ENCODE measurements at places on chromosomes 2 and 18.

GRCh38 chr2:154375579-154375931, 322.9 kb upstream of the KCNJ3 start:
- no peaks in the 10 kb centered on the region for H3K27me3 ChIP-seq
- H3K4me1 ChIP-seq = no peaks in the 10 kb centered on the region
- no peak overlapping the region for H3K27ac ChIP-seq
- H3K36me3 ChIP-seq = no peaks in the 10 kb centered on the region

GRCh38 chr2:67510745-67511144, 113.6 kb downstream of the ETAA1 start:
- H3K4me1 ChIP-seq = no peaks in the 10 kb centered on the region
- H3K27ac ChIP-seq = no peak overlapping the region
- no peaks in the 10 kb centered on the region for H3K36me3 ChIP-seq
- DNase-seq = no peak
- H3K4me3 ChIP-seq = no peak overlapping the region

GRCh38 chr18:56161566-56162260, 476.7 kb downstream of the TXNL1 start:
- DNase-seq = no peak
- peaks cover 5% of the 10 kb centered on the region for H3K4me1 ChIP-seq
- H3K36me3 ChIP-seq = no peaks in the 10 kb centered on the region
- no peak overlapping the region for H3K4me3 ChIP-seq

- no peaks in the 10 kb centered on the region for H3K27me3 ChIP-seq
- no peak for DNase-seq
- H3K4me3 ChIP-seq = no peak overlapping the region
- no peaks in the 10 kb centered on the region for H3K36me3 ChIP-seq
- H3K4me1 ChIP-seq = no peaks in the 10 kb centered on the region
- no peak overlapping the region for H3K27ac ChIP-seq
These were observed 9.8 kb upstream of the NCK2 start for GRCh38 chr2:105734762-105735538.

DNA sequence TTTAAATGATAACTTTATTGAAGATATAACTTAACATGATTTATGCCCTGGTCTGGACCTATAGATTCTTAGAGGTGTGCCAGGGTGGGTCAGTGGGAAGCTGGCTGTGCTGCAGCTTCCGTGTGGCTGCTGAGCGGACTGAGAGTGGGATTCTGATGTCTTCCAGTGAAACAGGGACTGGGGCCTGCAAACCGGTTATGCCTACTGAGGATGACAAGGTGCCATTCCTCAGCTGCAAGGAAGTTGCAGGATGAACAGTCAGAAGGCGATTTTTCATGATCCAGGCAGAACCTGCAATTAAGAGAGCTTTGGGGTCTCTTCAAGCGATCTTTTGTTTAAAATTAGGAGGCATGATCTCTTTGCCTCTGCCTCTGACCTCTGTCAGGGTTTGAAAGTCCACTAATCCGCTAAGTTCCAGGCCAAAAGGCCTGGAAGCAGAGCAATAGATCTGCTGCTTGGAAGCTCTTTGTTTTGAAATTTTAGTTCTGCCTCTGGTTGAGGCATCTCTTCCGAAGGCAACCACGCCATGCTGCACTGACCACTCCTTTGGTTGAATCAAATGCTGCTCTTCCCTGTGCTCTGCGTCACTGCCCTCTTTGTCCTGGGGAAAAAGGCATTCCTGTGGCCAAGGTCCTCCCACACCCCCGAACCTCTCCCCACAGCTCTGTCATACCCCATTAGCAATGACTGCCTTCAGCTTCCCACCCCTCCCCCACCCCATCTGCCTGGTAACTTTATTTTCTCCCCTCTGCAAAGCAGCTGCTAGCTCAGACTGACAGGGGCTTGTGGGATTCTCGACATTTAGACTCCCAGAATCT, 2.0 kb downstream of the TMEM169 start:
- H3K4me1 ChIP-seq = peaks cover 6% of the 10 kb centered on the region
- H3K36me3 ChIP-seq = no peaks in the 10 kb centered on the region
- DNase-seq = no peak
- no peak overlapping the region for H3K27ac ChIP-seq
- H3K4me3 ChIP-seq = no peak overlapping the region

- H3K27ac ChIP-seq = no peak overlapping the region
- no peaks in the 10 kb centered on the region for H3K36me3 ChIP-seq
These were observed 91.5 kb upstream of the TWSG1 start for GRCh38 chr18:9243029-9243428.

GRCh38 chr18:34600874-34601656, 109.0 kb upstream of the DTNA start:
- DNase-seq = no peak
- H3K27ac ChIP-seq = no peak overlapping the region
- no peaks in the 10 kb centered on the region for H3K27me3 ChIP-seq
- no peaks in the 10 kb centered on the region for H3K36me3 ChIP-seq

DNA sequence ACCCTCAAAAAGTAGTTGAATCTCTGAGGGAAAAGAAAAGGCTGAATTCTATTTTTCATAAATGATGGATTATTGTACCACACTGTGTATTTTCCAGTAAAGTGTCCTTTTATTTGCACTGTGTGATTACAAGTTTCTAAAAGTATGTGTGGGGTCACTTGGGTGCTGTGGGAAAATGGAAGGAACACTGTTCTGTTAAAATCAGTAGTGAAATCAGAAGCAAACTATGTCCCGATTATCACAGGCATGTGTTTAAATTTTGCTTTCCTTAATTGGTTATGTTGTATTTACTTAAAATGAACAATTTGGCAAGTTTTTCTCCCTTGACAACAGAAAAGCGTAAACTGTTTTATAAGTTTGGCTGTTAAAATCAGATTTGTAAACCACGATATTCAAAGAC, 353.1 kb downstream of the ARHGAP15 start:
- H3K27ac ChIP-seq = peak overlapping the region; percentile 37
- no peak overlapping the region for H3K4me3 ChIP-seq
- peaks cover 1% of the 10 kb centered on the region for H3K4me1 ChIP-seq
- no peaks in the 10 kb centered on the region for H3K36me3 ChIP-seq
- H3K27me3 ChIP-seq = no peaks in the 10 kb centered on the region

- H3K27ac ChIP-seq = no peak overlapping the region
- no peaks in the 10 kb centered on the region for H3K4me1 ChIP-seq
- no peak for DNase-seq
- H3K27me3 ChIP-seq = no peaks in the 10 kb centered on the region
- no peaks in the 10 kb centered on the region for H3K36me3 ChIP-seq
- H3K4me3 ChIP-seq = no peak overlapping the region
These were observed 255.3 kb upstream of the CCDC68 start for GRCh38 chr18:55214534-55214933.

- H3K27ac ChIP-seq = no peak overlapping the region
- no peaks in the 10 kb centered on the region for H3K36me3 ChIP-seq
- H3K4me1 ChIP-seq = peaks cover 2% of the 10 kb centered on the region
- DNase-seq = no peak
- H3K27me3 ChIP-seq = no peaks in the 10 kb centered on the region
These were observed 46.3 kb upstream of the DARS1 start for GRCh38 chr2:136031711-136032110.

GRCh38 chr2:20698916-20699613, 32.1 kb downstream of the GDF7 start:
- no peaks in the 10 kb centered on the region for H3K36me3 ChIP-seq
- H3K27ac ChIP-seq = no peak overlapping the region
- DNase-seq = no peak
- no peak overlapping the region for H3K4me3 ChIP-seq
- no peaks in the 10 kb centered on the region for H3K4me1 ChIP-seq

- H3K4me1 ChIP-seq = no peaks in the 10 kb centered on the region
- H3K36me3 ChIP-seq = no peaks in the 10 kb centered on the region
- H3K27me3 ChIP-seq = no peaks in the 10 kb centered on the region
- no peak for DNase-seq
- H3K27ac ChIP-seq = no peak overlapping the region
These were observed 50.6 kb upstream of the MAPRE2 start for GRCh38 chr18:34990597-34990996.

GRCh38 chr2:44777537-44777936, 164.0 kb upstream of the SIX3 start:
- no peak overlapping the region for H3K27ac ChIP-seq
- H3K36me3 ChIP-seq = no peaks in the 10 kb centered on the region
- H3K4me3 ChIP-seq = no peak overlapping the region

- no peaks in the 10 kb centered on the region for H3K4me1 ChIP-seq
- H3K4me3 ChIP-seq = no peak overlapping the region
- H3K36me3 ChIP-seq = no peaks in the 10 kb centered on the region
- DNase-seq = no peak
- no peak overlapping the region for H3K27ac ChIP-seq
- no peaks in the 10 kb centered on the region for H3K27me3 ChIP-seq
These were observed 42.5 kb upstream of the GLI2 start for GRCh38 chr2:120693121-120693520.

DNA sequence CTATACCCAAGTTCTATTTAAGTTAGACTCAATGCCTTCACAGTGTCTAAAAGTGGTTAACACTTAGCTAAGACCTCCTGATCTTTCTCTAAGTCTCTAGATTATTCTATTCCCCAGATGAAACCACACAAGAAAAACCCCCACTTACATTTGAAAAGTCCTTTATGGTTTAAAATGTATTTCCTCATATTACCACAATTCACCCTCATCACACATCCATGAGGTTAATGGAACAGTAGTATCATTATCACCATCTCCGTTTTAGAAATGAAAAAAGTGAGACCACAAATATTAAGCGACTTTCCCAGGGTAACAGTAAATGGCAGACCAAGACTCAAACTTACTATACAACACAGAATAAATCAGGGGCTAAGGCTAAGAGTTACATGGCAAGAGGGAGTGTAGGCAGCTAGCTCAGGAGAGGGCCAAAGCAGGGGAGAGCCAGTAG, 28.6 kb downstream of the EPG5 start:
- no peak for DNase-seq
- no peaks in the 10 kb centered on the region for H3K4me1 ChIP-seq
- H3K27ac ChIP-seq = no peak overlapping the region
- H3K4me3 ChIP-seq = no peak overlapping the region
- no peaks in the 10 kb centered on the region for H3K36me3 ChIP-seq

DNA sequence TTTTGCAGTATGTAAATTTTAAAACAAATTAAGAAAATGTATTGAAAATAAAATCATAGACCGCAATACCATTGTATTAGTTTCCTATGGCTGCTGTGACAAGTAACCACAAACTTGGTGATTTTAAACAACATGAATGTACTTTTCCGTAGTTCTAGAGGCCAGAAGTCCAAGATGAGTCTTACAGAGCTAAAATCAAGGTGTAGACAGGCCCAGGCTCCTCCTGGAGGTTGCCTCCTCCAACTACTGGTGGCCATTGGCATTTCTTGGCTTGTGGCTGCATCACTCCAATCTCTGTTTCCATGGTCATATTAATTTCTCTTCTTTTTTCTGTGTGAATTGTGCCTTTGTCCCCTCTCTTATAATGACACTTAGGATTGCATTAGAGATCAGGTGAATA, 59.2 kb upstream of the ETAA1 start:
- no peaks in the 10 kb centered on the region for H3K27me3 ChIP-seq
- no peaks in the 10 kb centered on the region for H3K4me1 ChIP-seq
- H3K36me3 ChIP-seq = no peaks in the 10 kb centered on the region
- no peak overlapping the region for H3K27ac ChIP-seq
- no peak for DNase-seq
- H3K4me3 ChIP-seq = no peak overlapping the region

DNA sequence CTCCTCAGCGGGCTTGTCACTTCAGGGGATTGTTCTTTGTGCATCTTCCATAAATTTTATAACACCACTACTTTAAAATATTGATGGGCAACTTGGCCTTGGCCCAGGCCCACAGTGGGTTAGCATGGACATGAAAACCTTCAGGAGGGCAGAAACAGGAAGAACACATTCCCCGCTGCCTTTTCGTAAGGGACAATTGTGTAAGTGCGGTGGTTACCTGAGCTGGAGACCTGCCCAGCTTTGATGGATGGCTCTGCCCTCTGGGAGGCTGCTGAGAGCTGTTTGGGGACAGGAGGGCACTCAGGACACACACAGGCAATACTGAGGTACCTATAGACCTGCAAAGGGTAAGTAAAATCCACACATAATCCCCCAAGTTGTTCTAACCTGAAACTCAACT, 46.8 kb downstream of the FECH start:
- no peak overlapping the region for H3K4me3 ChIP-seq
- no peak for DNase-seq
- H3K36me3 ChIP-seq = no peaks in the 10 kb centered on the region
- H3K27me3 ChIP-seq = no peaks in the 10 kb centered on the region
- no peaks in the 10 kb centered on the region for H3K4me1 ChIP-seq
- H3K27ac ChIP-seq = no peak overlapping the region

DNA sequence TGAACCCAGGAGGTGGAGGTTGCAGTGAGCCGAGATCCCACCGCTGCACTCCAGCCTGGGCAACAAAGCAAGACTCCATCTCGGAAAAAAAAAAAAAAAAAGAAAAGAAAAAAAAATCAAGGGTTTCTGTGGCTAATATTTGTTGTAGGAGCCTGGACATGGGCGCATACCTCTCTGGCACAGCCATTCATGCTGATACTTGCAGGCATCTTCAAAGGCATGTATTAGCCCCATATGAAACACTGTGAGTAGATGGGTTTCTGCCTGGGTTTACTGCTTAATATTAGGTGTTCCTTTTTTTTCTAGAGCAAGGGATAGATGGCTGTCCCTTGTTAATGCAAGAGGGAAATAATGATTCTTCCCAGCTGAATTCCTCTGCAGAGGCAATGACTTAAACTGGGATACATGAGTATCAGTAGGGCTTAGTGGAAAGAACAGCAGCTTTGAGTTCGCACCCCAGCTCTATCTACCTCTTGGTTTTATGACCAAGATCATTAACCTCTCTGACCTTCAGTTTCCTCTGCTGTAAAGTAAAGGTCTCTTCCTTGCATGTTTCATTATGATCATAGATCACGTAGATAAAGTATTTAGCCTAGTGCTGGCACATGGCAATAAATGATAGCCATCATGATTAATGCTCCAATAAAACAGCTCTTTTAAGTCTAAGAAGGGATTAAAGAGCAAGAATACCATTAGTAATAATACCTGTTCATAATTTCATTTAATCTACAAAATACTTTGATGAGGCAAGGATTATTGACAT, 4.5 kb upstream of the ATL2 start:
- H3K27ac ChIP-seq = no peak overlapping the region
- no peaks in the 10 kb centered on the region for H3K4me1 ChIP-seq
- H3K4me3 ChIP-seq = no peak overlapping the region

GRCh38 chr18:76979111-76979751, 153.4 kb downstream of the MBP start:
- H3K27me3 ChIP-seq = no peaks in the 10 kb centered on the region
- DNase-seq = no peak
- H3K4me3 ChIP-seq = no peak overlapping the region
- H3K36me3 ChIP-seq = no peaks in the 10 kb centered on the region
- H3K4me1 ChIP-seq = peaks cover 3% of the 10 kb centered on the region

- peaks cover 3% of the 10 kb centered on the region for H3K4me1 ChIP-seq
- DNase-seq = peak; percentile 37
- H3K36me3 ChIP-seq = no peaks in the 10 kb centered on the region
- no peak overlapping the region for H3K4me3 ChIP-seq
- H3K27me3 ChIP-seq = no peaks in the 10 kb centered on the region
These were observed 73.3 kb upstream of the KLF7 start for GRCh38 chr2:207238831-207239701.

Data from ovary (tissue), 10 donors.